ENCODE measurements at places on chromosomes 6 and 20.

GRCh38 chr20:39602649-39603048, 640.5 kb downstream of the DHX35 start:
- DNase-seq: no peak

DNA sequence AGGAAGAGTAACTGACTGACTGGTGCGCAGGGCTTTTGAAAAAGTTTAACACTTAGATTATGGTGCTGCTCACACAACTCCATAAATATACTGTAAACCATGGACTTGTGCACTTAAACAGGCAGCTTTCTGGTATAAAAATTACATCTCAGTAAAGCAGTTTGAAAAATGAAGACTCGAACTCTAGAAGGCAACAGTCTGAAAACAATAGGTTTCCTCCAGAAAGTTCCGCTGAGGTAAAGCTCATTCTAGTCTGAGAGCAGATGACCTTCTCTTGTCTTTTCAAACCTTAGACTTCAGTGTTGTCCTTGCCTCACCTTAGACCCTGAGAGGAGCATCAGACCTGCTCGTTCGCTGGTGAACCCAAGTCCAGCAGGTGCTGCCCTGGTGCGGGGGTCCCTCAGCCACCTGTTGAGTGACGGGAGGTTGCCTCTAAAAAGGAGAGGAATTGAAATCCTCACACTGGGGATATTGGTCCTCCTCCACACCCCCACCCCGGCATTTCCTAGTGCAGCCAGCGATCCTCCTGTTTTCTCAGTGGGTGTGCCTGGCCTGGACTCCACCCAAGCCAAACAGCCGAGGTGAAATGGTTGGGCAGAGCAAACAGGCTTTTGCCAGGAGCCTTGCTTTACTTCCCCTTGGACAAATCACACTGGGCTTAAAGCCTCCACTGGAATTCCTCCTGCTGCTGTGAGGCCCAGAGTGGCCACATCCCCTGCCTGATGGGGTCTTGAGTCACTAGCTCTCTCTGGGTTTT, 14.7 kb upstream of the PYGB start:
- DNase-seq: no peak

GRCh38 chr6:108831104-108831503, 17.1 kb upstream of the ARMC2 start:
- DNase-seq: no peak

- no peak for DNase-seq
Measured at GRCh38 chr6:90397929-90398674, 101.5 kb upstream of the BACH2 start.

DNA sequence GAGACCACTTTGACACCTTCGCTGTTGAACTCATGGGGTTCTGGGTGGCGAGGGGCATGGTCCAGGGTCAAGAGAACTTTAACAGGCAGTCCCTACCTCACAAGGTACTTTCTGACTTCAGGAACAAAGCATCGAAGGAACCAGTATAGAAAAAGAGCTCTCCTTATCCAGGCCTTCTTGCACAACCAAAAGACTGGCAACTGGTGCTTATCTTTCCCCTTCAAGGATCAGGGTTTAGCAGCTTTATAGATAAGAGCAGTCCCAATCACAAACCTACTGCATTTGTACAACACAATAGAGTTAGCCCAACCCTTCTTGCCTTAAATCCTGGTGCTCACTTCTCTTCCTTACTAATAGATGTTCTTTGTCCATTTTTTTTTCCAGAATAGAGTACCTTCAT, 116.3 kb downstream of the SNX5 start:
- no peak for DNase-seq

DNA sequence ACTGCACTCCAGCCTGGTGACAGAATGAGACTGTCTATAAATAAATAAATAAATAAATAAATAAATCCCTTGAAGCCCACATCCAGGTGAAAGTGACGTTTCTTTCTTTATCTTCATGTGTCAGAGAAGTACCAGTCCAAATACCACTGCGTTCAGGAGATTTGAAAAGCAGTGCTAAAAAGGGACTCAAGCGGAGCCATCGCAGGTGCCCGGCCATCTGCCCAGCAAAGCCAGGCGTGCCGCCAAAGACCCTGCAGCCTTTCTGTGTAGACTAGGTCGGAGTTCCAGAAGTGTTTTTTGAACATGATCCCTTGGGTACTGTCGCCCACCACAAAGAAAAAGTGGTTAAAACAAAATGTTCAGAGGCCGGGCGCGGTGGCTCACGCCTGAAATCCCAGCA, 65.7 kb upstream of the CEP85L start:
- DNase-seq: no peak

- DNase-seq: no peak
Measured at GRCh38 chr6:167719920-167720319, 106.8 kb upstream of the AFDN start.

- no peak for DNase-seq
Measured at GRCh38 chr6:90982051-90982450, 395.2 kb upstream of the MAP3K7 start.

- no peak for DNase-seq
Measured at GRCh38 chr6:34529665-34530327, 26.3 kb downstream of the SPDEF start.

DNA sequence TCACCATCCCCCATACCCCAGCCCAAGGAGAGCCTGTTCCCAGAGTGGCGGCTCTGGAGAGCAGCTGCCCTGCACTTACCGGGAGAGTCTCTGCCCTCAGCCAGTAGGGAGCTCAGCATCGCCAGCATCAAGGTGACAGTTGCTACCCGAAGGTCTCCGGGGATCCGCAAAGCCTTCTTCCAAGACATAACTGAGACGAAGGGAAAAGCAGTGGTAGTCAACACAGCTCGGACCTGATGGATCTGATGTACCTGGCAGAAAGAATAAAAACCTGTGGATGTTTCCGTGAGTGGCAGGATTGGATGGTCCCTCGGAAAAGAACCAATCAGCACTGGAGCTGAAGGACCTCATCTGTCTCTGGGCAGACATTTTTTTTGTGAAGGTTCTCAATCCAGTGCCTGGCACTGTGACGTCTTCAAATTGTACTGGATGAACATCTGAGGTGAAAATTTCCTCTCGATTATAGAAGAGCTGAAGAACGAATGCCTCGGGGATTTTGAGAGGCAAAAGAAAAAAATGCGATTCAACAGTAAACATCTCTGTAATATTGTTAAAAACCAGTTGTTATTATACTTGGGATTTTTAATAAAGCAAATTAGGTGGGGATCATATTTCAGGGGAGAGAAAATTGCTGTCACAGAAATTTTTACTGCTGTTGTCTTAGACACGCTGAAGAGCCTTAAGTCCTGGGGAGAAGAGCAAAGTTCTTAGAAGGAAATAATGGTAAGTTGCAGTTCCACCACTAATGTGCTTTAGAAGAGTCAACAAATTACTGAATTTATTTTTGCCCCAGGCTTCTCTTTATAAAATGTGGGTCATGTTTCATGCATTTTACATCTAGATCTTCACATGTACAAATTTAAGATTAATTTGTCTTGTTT, at the start of gene HLA-DQB1:
Gene HLA-DQB1, minus strand, starts transcription at position 238 of the 881 bp plus-strand sequence. Its CDS starts 50 bp downstream, at position 188.
- DNase-seq: peak; percentile 91

- DNase-seq: peak; percentile 88
Measured at GRCh38 chr6:99613409-99613704, 6.7 kb downstream of the PRDM13 start.

DNA sequence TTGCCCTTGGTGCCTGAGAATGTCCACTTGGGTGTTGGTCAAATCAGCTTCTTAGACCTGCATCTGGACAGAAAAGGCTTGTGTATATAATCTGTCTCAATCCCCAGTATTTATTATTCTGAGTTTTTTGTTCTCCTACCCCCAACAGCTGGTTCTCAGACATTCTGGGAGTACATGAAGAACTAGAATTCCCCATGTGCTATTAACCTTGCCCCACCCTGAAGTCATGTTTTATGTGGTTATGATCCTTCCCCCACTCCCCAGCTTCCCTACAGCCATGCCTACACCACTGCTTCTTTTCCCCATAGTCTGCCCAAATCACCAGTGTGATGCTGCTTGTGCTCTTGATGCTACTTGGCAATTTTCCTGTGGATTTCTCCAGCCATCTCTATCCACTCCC, 157.0 kb downstream of the ADAT2 start:
- no peak for DNase-seq

DNA sequence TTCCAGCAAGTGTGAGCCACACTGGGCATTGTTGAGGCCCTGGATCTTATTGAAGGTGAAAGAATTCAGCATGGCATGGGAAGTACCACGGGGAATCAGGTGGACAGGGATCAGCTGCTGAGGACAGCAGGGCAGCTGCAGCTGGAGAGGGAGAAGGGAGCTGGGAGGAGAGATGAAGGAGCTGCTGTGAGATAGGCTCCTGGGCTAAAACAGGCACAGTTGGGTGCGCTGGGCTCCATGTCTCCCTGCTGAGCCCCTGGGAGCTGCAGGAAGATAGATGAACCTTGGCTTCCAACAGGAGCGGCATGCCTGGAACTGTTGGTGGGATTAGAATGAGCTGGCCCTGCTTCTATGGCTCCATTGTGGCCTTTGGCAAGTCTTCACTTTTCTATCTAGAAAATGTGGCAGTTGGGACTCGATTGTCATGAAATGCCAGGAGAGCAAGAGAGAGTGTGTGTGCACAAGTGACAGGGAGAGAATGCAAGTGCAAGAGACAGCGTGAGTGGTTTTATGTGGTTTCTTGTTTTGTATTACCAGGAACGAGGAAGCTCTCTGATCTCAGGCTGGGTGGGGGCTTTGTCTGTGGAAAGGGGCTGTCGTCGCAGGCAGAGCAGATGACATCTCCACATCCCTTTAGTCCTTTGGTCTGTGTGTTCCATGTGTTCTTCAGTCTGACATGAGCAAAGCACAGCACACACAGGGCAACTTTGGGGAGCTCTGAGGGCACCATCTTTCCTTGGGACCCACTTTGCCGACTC, 20.4 kb downstream of the SNPH start:
- DNase-seq: no peak

- DNase-seq: no peak
Measured at GRCh38 chr20:7760247-7761031, 179.8 kb downstream of the HAO1 start.

- DNase-seq: no peak
Measured at GRCh38 chr6:36380166-36380565, 7.3 kb downstream of the ETV7 start.

DNA sequence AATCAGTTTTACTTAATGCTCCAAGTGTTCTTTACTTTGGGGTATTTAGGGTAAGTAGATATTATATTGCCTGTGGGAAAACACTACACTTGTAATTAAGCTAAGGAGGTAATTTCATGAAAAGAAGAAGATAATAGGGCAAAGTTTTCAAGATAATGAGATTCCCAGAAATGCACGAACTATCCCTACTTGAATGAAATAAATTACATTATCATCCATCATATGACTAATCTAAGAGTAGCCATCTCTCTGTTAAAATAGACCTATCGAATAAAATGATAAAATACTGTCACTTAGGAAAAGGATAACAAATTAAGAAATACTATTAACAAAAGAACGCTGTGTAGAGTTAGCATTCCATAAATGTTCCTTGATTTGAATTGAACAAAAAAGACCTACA, 135.1 kb upstream of the HDAC2 start:
- no peak for DNase-seq

- DNase-seq: no peak
Measured at GRCh38 chr20:23456409-23456808, 3.7 kb upstream of the CST11 start.

DNA sequence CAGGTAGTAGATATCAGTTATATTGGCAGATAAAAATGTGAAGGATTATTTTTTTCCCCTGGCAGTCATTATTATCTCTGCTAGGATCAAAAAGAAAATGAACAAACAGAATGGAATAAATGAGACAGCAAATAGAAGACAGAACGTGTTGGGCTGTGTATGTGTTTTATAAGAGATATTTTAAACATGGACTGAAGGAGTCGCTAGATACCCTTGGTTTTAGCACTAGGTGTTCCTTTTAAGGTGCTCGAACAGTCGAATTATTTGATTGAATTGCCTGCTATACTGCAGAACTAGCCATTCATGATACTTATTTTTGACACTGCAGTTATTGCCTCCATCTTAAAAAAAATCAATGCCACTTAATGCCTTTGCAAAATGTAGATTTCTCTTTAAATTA, 3.7 kb downstream of the GRIK2 start:
- DNase-seq: no peak

- no peak for DNase-seq
Measured at GRCh38 chr20:41086402-41087324, 50.7 kb upstream of the PLCG1 start.

- no peak for DNase-seq
Measured at GRCh38 chr6:100801036-100801435, 80.1 kb downstream of the ASCC3 start.

GRCh38 chr20:14915356-14915755, 577.9 kb upstream of the FLRT3 start:
- DNase-seq: no peak

GRCh38 chr20:9185511-9185910, 116.6 kb downstream of the PLCB4 start:
- DNase-seq: no peak

DNA sequence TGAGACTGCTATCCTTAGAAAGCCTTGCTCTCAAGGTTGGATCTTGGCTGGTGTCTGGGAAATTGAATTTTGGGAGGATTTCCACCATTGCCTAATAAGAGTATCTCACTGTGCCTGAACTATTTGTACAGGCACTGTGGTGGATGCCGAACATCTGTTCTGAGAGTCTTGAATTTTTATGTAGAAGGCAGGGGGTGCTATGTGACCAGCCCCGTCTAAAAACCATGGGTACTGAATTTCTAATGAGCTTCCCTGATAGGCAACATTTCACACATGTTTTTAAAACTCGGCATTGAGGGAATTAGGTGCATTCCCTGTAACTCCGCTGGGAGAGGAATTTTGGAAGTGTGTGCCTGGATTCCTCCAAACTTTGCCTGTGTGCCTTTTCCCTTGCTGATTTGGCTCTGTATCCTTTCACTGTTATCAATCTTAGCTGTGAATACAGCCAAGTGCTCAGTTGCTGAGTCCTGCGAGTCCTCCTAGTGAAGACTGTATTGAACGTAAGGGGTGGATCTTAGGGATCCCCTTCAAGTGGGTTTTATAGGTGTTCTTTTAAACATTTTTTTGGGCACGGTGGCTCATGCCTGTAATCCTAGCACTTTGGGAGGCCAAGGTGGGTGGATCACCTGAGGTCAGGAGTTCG, 27.6 kb upstream of the SCAF8 start:
- DNase-seq: no peak

DNA sequence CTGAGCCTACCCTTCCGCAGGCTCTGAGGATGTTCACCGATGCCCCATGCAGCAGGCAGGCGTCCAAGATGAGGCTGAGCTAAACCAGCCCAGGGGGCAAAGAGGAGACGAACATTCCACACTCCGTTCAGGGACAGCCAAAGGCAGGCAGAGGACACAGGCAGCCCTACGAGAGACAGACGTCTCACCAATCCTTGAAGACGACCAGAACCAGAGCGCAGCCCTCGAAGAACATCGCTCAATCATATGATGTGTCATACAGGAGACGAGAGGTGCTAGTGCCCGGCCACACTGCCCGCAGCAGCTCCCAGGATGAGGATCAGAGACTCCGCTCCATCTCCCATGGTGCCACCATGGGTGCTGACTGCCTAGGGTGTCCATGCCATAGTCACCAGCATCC, 35.6 kb upstream of the TMEM181 start:
- no peak for DNase-seq

GRCh38 chr6:111573892-111574797, 31.5 kb downstream of the TRAF3IP2 start:
- no peak for DNase-seq

Data from GM20000 (cell line).